Activated T-cell treated with anti-CD3 and anti-CD28 coated beads, Interleukin-2, amount 50 U/mL, for 4 hours (primary cell): ENCODE measurements at places on chromosomes 2 and 18.

GRCh38 chr18:2173486-2173885, 397.8 kb downstream of the METTL4 start:
- no peak for DNase-seq

DNA sequence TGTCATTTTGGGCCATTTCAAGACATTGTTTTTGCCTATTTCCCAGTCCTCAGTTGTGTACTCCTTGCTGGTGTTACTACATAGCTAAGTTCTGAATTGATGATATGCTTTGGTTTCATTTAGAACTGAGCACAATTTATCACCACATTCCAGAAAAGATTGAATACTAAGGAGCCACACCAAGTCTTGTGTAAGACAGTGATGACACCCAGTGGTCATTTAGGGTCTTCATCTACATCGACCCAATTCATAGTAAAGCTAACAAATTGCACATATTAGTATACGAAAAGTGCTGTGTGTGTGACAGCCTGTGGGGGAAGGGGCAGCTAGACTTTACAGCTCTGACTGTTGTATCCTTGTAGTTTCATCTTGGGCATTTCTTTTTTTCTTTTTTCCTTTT, 10.9 kb upstream of the DLX2 start:
- DNase-seq: no peak

- DNase-seq: no peak
Measured at GRCh38 chr2:191679818-191680600, 2.1 kb downstream of the NABP1 start.

DNA sequence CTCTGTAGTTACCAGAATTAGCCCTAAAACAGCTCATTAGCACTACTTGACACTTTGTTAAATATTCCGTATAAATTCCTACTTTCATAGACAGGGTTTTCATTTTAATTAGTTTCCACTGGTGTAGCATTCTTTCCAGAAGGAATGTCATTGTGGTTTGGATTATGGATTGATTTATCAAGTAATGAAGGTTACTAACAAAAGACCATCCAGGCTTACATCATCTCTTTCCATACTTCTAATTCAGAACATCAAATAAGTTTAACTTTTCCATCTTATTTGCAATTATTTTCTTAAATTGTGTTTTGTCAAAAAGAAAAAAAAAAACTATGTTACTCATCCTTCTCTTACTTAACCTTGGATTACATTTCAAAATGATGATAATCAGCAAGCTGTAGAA, 231.8 kb upstream of the SPOPL start:
- no peak for DNase-seq

GRCh38 chr18:70377857-70378701, 89.2 kb downstream of the SOCS6 start:
- DNase-seq: no peak

- DNase-seq: no peak
Measured at GRCh38 chr2:120108049-120108448, 95.2 kb downstream of the EPB41L5 start.

DNA sequence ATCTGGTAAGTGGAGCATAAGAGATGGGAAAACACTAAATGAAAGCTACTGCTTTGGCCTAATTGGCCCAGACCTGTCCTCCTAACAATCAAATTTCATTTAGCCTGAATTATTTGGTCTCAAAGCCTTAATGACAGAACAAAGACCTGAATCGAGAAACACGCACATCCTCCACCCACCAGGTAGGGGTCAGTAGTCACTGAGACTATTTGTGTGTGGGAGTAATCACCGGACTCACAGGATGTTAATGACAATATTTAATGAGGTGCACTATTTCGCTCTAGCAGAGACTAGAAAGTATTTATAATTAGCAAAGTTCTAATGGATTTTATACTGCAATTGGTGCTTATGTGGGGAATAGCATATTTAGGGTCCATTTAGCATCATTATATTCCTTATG, 68.1 kb downstream of the RBM43 start:
- DNase-seq: no peak

- DNase-seq: no peak
Measured at GRCh38 chr18:37343542-37343851, 222.1 kb downstream of the CELF4 start.

DNA sequence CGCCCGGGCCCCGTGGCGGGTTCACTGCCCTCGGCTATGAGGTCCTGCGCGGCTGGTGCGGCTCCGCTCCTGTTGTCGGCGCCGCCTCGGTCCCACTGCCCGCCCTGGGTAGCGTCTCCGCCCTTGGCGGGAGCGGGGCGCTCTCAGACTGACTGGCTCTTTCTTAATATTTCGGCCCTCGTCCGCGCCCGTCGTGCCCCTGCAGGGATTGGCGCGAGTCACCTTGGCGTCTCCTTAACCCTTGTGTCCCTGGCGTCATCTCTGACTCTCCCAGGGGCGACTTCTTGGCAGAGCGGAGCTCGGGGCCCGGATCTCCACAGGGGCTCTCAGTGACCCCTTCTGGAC, 1.3 kb downstream of the PTMA start:
- peak; percentile 31 for DNase-seq

GRCh38 chr2:20649976-20650375, 922 bp downstream of the HS1BP3 start:
- DNase-seq: no peak

- no peak for DNase-seq
Measured at GRCh38 chr2:10776231-10776977, 36.2 kb downstream of the PDIA6 start.

- DNase-seq: no peak
Measured at GRCh38 chr2:17579605-17580318, 39.3 kb downstream of the VSNL1 start.

DNA sequence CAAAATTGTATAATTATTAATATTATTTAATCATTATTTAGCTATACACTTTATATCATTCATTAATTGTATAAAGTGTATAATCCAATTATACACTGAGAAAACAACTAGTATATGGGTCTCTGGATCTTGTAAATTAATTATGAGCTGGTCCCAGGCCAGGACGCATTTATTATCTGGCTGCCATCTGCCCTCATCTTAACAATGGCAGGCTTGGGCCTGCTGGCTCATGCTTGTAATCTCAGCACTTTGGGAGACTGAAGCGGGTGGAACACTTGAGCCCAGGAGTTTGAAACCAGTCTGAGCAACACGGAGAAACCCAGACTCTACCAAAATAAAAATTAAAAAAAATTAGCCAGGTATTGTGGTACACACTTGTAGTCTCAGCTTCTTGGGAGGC, 502.2 kb upstream of the NRXN1 start:
- no peak for DNase-seq

- no peak for DNase-seq
Measured at GRCh38 chr18:3400567-3401296, 49.2 kb upstream of the TGIF1 start.

DNA sequence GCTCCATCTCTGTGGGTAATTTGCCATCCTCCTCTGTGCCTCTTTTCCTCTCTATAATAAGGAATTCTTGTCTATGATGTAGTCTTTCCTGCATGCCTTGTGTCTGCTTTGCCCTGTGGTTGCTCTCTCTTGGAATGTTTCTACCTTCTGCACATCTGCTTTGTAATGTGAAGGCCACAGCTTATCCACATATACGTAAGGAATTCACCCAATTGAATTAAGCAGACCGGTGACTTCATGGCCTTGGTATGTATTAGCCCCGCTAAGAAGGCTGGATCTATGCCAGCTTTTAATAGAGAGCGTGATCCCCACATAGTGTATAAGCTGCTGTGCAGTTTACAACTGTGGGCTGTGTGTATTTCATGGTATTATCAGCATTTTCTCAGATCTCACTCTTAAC, 274.7 kb downstream of the RNF144A start:
- no peak for DNase-seq

GRCh38 chr2:9836517-9836916, 6.8 kb upstream of the TAF1B start:
- DNase-seq: no peak

DNA sequence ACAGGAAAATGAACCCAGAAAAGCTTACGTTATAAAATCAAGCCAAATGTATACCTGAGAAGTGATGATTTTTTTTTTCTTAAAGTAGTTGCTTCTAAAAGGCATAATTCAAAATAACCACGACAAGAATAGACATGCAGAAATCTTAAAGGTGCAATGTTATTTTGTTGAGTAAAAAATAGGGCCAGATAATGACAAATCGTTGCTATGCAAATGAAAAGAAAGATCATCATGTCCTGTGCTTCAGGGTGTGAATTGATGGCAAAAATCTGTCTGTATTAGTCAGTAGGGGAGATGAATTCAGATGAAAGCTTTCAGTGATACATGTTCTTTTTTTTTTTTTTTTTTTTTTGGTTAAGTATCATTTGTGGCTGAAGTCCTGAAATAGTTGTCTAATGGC, 24.0 kb downstream of the LYPD6B start:
- DNase-seq: no peak

DNA sequence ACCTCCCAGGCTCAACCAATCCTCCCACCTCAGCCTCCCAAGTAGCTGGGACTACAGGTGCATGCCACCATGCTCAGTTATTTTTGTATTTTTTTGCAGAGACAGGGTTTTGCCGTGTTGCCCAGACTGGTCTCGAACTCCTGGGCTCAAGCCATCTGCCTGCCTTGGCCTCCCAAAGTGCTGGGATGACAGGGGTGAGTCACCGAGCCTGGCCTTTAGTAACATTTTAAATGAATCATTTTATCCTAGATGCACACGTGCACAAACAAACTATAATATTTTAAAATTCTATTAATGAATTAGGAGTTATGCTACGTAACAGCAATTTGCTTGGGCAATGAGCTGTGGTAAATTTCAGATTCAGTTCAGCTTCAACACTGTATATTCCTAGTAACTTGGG, 862.5 kb upstream of the ID2 start:
- DNase-seq: no peak

GRCh38 chr2:7971841-7972240, 710.0 kb upstream of the ID2 start:
- no peak for DNase-seq

DNA sequence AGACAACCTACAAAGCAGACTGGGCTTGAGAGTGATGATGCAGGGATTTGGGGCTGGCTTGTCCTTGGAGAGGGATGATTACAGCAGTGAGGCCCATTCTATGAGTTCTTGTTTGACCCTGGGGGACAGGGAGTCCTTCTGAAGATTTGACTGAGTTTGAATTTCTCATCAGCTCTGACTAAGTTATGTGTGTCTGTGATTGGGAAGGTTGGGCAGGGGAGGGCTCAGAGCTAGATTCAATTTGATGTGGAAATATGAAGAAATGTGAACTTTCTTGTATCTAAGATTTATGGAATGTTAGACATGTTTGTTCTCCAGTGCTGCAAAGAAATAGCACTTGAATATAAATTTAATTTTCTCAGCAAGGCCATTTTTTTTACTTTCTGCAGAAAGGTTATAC, 19.9 kb upstream of the IL1R2 start:
- DNase-seq: no peak

DNA sequence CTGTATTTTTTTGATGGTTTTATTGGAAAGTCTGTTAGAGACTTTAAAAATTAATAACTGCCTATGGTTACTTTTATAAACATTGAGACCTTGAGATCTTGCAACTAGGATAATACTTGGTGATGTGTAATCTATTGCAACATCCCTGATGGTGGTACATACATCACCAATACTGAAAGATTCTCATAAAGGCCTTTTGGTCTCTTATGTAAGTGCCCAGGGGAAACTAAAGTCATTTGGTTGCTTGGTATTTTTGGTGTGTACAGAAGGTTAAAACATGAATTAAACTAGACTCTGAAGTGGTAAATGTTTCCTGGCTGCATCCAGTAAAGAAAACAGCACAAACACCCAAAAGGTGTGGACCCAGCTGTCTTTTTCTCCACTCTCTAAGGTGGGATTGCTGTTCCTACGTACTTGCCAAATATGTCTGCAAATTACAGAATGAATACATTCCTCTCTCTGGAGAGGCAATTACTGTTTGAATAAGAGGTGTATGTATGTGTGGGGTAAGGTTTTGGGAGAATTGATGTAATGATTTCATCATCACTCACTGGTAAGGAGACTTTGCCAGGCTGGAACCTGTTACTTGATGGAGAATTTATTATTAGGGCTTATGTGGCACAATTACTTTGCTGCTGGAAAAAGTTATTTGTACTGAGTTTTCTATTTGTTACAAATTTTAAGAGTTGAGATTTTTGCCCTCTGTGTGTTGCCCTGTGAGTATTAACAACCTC, 3.6 kb downstream of the B3GNT2 start:
- no peak for DNase-seq

DNA sequence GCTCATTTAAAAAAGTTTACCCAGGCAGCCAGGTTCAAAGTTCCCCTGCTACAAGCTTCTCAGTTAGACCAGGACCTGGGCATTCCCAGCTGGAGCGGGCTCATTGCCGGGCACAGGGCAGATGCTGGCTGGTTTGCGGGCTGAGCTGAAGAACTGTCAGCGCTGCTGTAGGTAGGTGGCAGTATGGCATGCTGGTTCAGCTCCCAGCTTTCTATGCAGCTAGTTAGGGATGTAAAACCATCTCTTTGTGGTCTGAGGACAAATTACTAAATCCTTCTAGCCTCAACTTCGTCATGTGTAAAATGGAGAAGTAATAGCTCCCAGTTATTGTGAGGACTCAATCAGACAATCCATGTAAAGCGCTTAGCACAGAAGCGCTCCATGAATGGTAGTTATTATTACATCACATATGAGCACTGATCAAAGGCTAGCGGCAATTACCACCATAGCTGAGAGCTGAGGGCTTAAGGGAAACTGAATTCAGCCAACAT, 2.4 kb upstream of the LDLRAD4 start:
- peak; percentile 39 for DNase-seq

- no peak for DNase-seq
Measured at GRCh38 chr18:62611453-62612288, 88.8 kb downstream of the ZCCHC2 start.

DNA sequence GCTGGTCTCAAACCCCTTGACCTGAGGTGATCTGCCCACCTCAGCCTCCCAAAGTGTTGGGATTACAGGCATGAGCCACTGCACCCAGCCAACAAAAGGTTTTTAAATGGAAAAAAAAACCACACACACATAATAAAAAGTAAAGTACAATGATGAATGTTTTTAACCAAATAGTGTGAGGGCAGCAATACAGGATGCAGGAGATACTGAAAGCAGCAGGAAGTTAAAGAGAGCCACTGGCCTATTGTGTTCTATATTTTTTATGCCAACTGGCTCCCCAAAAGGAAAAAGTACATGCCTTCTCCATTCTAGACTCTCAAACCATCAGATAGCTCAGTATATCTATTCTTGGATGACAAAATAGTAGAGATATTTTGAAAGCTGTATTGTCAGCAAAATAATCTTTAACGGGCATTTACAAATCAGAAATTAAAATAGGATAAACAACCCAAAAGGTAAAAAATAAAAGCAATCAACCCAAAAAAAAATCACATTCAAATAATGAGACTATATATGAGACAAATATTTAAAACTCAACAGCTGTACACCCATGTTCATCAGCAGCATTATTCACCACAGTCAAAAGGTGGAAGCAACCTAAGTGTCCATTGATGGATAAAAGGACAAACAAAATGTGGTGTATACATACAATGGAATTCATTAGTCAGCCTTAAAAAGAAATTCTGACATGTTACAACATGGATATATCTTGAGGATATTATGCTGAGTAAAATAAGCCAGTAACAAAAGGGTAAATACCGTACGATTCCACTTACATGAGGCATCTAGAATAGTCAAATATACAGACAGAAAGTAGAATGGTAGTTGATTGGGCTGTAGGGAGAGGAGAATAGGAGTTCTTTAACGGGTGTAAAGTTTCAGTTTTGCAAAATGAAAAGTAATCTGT, 26.2 kb downstream of the GPATCH11 start:
- DNase-seq: no peak

GRCh38 chr2:111116843-111117597, 3.7 kb upstream of the BCL2L11 start:
- DNase-seq: peak; percentile 63

- no peak for DNase-seq
Measured at GRCh38 chr2:164655750-164656149, 34.5 kb upstream of the GRB14 start.
